ENCODE measurements at places on chromosomes 11 and 22.

DNA sequence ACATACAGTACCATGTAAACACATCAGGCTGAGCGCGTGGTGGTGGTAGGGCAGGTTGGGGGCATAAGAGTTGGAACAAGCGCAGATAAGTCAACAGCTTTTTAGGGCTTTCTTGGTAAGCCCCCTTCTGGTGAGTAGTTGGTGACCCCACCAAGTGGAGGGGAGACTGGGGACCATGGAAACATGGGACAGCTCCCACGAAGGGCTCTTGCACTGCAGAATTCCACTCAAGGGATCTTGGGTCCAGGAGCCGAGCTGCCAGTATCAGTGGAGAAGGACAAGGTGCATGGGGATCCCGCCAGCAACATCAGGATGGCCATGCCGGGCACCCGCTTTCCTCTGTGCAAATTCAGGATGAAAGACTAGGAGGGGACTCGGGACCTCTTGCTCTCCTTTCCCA is 6.2 kb upstream of the APOA1 start:
- H3K4me3 ChIP-seq = no peak overlapping the region
- H3K36me3 ChIP-seq = no peaks in the 10 kb centered on the region
- DNase-seq = no peak
- no peaks in the 10 kb centered on the region for H3K27me3 ChIP-seq
- H3K27ac ChIP-seq = no peak overlapping the region

DNA sequence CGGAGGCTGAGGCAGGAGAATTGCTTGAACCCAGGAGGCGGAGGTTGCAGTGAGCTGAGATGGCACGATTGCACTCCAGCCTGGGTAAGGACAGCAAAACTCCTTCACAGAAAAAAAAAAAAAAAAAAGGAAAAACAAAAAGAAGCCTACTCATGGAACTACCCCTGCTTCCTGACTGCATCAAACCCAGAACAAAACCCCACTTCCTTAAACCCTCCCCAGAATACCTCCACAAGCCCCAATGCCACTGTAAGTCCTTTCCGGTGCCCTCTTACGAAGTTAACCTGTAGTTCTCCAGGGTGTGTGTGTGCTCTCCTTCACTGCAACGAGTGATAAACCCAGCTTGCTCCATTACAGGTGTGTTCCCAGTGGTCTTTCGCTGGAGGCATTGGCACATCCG is 8.6 kb upstream of the TOLLIP start:
- DNase-seq = no peak
- no peak overlapping the region for H3K27ac ChIP-seq
- H3K27me3 ChIP-seq = peaks cover 41% of the 10 kb centered on the region
- no peaks in the 10 kb centered on the region for H3K4me1 ChIP-seq
- no peak overlapping the region for H3K4me3 ChIP-seq
- no peaks in the 10 kb centered on the region for H3K36me3 ChIP-seq

DNA sequence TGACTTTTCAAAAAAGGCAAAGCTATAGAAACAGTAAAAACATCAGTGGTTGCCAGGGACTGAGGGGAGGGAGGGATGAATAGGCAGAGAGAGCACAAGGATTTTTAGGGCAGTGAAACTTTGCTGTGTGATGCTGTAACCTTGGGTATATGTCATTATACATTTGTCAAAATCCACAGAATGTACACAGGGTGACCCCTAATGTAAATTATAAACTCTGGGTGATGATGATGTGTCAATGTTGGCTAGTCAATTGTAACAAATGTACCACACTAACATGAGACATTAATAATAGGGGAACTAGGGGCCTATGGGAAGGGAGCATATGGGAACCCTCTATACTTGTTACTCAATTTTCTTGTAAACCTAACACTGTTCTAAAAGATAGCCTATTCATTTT is 24.8 kb downstream of the RIBC2 start:
- no peaks in the 10 kb centered on the region for H3K27me3 ChIP-seq
- H3K4me3 ChIP-seq = no peak overlapping the region
- H3K4me1 ChIP-seq = no peaks in the 10 kb centered on the region
- DNase-seq = no peak
- H3K27ac ChIP-seq = no peak overlapping the region

- no peak overlapping the region for H3K4me3 ChIP-seq
- H3K27ac ChIP-seq = no peak overlapping the region
- no peaks in the 10 kb centered on the region for H3K27me3 ChIP-seq
- no peaks in the 10 kb centered on the region for H3K36me3 ChIP-seq
- no peak for DNase-seq
- no peaks in the 10 kb centered on the region for H3K4me1 ChIP-seq
Observed at GRCh38 chr11:86395061-86395551, 20.4 kb downstream of the CCDC81 start.

GRCh38 chr11:80307676-80308075 is 866.8 kb upstream of the TENM4 start:
- no peaks in the 10 kb centered on the region for H3K36me3 ChIP-seq
- H3K4me1 ChIP-seq = no peaks in the 10 kb centered on the region
- no peak overlapping the region for H3K4me3 ChIP-seq
- no peaks in the 10 kb centered on the region for H3K27me3 ChIP-seq
- DNase-seq = no peak
- H3K27ac ChIP-seq = no peak overlapping the region

DNA sequence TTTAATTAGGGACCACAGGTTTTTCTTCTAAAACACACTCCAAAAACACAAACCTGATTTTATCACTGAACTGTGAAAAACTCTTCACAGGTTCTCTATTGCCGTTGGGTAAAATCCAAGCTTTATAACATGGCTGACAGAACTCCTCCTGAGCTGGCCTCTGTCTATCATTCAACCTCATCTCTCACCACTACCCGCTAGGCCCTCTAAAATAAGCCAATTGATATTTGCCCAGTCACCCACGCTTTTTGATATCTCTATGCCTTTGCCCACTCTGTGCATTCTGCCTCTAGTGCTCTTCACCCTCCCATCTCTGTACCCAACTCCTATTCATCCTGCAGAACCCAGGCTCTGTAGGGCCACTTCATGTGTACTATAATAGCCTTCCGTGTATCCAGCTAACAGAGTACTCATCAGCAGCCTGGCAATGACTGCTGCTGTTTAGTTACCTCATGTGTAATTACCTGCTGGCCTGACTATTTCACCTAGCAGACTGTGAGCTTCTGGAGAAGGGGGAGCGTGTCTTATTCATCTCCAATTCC is 1.1 kb upstream of the CNGA4 start:
- no peaks in the 10 kb centered on the region for H3K36me3 ChIP-seq
- no peak overlapping the region for H3K27ac ChIP-seq
- H3K4me3 ChIP-seq = no peak overlapping the region
- peaks cover 11% of the 10 kb centered on the region for H3K4me1 ChIP-seq
- no peak for DNase-seq
- H3K27me3 ChIP-seq = no peaks in the 10 kb centered on the region

GRCh38 chr11:70021586-70021985 is 56.5 kb upstream of the ANO1 start:
- no peak overlapping the region for H3K4me3 ChIP-seq
- H3K27me3 ChIP-seq = peaks cover 79% of the 10 kb centered on the region
- H3K4me1 ChIP-seq = no peaks in the 10 kb centered on the region
- no peak overlapping the region for H3K27ac ChIP-seq

GRCh38 chr11:116657842-116658825 is 114.7 kb downstream of the BUD13 start:
- no peak for DNase-seq
- H3K4me1 ChIP-seq = no peaks in the 10 kb centered on the region
- no peaks in the 10 kb centered on the region for H3K36me3 ChIP-seq

GRCh38 chr11:61976813-61977475 is 9.5 kb upstream of the FTH1 start:
- no peak for DNase-seq
- no peaks in the 10 kb centered on the region for H3K36me3 ChIP-seq
- H3K27me3 ChIP-seq = no peaks in the 10 kb centered on the region
- no peak overlapping the region for H3K27ac ChIP-seq

GRCh38 chr11:19199771-19200170 is 2.0 kb downstream of the CSRP3 start:
- no peaks in the 10 kb centered on the region for H3K27me3 ChIP-seq
- no peaks in the 10 kb centered on the region for H3K4me1 ChIP-seq

All from MM.1S (cell line).